Breast epithelium (tissue), 4 donors: ENCODE measurements at places on chromosomes 5 and 9. TPM values are rescaled to one million over a fixed set of nuclear protein-coding genes. Genes with fewer than 3 reads are reported as not detected.

INSL6 gene
- total RNA-seq = not detected

CDC20B gene
- total RNA-seq = not detected

OTULINL gene
- 7.2 TPM for total RNA-seq

SPATA9 gene
- 0.33 TPM for total RNA-seq

SLC36A2 gene
- total RNA-seq = 0.16 TPM

ORM2 gene
- total RNA-seq = not detected

CKMT2 gene
- 5.3 TPM for total RNA-seq

GRCh38 chr9:71748280-71748743 is 20.0 kb downstream of the CEMIP2 start:
- H3K4me1 ChIP-seq = no peaks in the 10 kb centered on the region
- DNase-seq = no peak
- H3K4me3 ChIP-seq = no peak overlapping the region
- no peak overlapping the region for H3K27ac ChIP-seq
- no peaks in the 10 kb centered on the region for H3K36me3 ChIP-seq

- H3K36me3 ChIP-seq = no peaks in the 10 kb centered on the region
- no peak overlapping the region for H3K27ac ChIP-seq
- H3K4me3 ChIP-seq = no peak overlapping the region
Observed at GRCh38 chr5:98557916-98558315, 215.5 kb upstream of the RGMB start.

- no peaks in the 10 kb centered on the region for H3K27me3 ChIP-seq
- H3K36me3 ChIP-seq = no peaks in the 10 kb centered on the region
- H3K4me1 ChIP-seq = no peaks in the 10 kb centered on the region
- no peak overlapping the region for H3K27ac ChIP-seq
Observed at GRCh38 chr9:121906074-121906870, 186.8 kb downstream of the TTLL11 start.

DNA sequence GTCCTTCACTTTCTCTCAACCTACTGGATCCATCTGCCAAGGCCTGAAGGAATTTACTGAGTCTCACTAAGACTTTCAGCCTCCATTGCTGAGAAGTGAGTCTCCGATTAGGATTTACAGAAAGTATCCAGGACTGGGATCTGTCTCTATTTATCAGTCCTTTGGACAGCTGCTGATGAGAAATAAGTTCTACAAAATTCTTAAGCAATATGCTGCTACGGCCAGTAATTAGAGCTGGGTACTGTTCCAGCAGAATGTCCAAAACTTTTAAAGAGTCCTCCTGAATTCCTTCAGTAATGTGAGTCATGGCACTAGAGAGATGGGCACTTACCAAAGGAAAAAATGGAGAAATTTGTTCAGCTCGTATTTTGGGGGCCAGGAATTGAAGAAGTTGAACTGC is 5.9 kb downstream of the TEX10 start:
- no peak overlapping the region for H3K27ac ChIP-seq
- H3K27me3 ChIP-seq = no peaks in the 10 kb centered on the region
- no peak overlapping the region for H3K4me3 ChIP-seq
- no peaks in the 10 kb centered on the region for H3K36me3 ChIP-seq
- peaks cover 3% of the 10 kb centered on the region for H3K4me1 ChIP-seq

DNA sequence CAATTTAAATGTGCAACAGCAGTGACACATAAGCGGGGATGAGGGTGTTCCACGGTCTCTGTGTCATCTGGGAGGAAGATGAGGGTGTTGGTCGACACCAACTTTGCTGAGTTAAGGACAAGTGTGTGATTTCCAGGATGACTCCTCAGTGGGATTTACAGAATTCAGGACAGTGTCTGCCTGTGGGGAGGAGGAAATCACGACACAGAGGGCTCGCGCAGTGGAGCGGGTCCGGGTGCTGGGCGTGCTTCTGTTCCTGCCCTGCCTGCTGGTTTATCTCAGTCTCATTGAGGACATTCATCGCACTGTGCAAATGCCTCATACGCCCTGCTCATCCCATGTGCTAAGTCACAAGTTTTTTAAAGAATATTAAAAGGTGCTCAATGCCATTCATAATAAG is 73.7 kb upstream of the ADAMTS2 start:
- no peak overlapping the region for H3K27ac ChIP-seq
- no peaks in the 10 kb centered on the region for H3K27me3 ChIP-seq
- DNase-seq = no peak
- no peak overlapping the region for H3K4me3 ChIP-seq

GRCh38 chr9:34059954-34060353 is 11.3 kb upstream of the UBAP2 start:
- H3K36me3 ChIP-seq = no peaks in the 10 kb centered on the region
- H3K27ac ChIP-seq = no peak overlapping the region
- H3K27me3 ChIP-seq = no peaks in the 10 kb centered on the region
- no peak for DNase-seq

DNA sequence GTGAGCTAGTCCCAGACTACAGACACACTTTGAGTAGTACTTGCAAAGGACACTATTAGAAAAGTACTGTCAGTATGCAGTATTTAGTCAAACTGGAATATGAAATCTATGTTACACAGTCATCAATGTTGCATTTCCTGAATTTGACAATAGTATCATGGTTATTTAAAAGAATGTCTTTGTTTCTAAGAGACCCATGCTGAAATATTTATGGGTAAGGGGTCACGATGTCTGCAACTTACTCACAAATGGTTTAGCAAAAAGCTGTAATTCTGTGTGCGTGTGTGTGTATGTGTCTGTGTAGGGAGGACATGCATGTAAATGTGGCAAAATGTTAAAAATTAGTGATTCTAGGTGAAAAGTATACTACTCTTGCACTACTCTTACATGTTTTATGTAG is 105.6 kb downstream of the GOLPH3 start:
- H3K27me3 ChIP-seq = no peaks in the 10 kb centered on the region
- no peaks in the 10 kb centered on the region for H3K4me1 ChIP-seq
- no peak overlapping the region for H3K4me3 ChIP-seq
- H3K36me3 ChIP-seq = no peaks in the 10 kb centered on the region

- H3K27ac ChIP-seq = no peak overlapping the region
- no peak overlapping the region for H3K4me3 ChIP-seq
Observed at GRCh38 chr5:26121338-26121737, 917.0 kb downstream of the CDH9 start.

- H3K27me3 ChIP-seq = no peaks in the 10 kb centered on the region
- no peaks in the 10 kb centered on the region for H3K36me3 ChIP-seq
- no peak overlapping the region for H3K4me3 ChIP-seq
- no peaks in the 10 kb centered on the region for H3K4me1 ChIP-seq
Observed at GRCh38 chr9:14389657-14390056, 75.7 kb upstream of the NFIB start.
